ENCODE measurements at places on chromosomes 1 and 21.

GRCh38 chr1:237891266-237891665 lies 544 bp upstream of the ZP4 start:
- no peak for DNase-seq

DNA sequence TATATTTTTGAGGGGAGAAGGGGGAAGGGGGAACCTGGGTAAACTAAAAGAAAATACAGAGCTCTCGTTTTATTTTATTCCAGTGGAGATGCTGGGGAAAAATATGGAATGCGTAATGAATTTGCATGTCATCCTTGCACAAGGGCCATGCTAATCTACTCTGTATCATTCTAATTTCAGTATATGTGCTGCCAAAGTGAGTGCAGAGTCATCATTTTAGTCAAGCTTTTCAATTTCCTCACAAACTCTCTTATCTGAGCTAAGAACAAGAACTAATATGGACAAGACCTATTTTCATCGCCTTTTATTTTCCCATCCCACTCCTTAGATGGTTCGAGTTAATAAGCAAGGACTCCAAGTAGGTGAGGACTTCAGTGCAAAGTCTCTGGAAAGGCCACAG lies 13.2 kb downstream of the ADORA3 start:
- DNase-seq: no peak

- no peak for DNase-seq
Observed at GRCh38 chr1:150804671-150805070, 3.4 kb downstream of the CTSK start.

GRCh38 chr1:17433261-17433660 lies 6.2 kb downstream of the RCC2 start:
- DNase-seq: no peak

DNA sequence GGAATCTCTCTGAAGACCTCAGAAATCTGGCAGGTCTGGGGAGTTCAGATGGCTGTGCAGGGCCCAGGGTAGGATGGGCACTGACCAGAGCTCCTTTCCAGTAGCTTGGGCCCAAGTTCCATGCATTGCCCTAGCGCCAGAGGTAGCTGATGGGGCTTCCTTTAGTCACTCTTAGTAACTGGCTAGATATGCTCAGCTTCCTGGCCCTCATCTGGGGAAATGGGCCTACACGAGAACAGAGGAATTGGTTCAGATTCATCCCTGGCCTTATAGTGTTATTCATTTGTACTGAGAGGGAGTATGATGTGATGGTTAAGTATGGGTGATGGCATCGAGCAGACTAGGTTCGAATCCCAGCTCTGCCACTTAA lies 15.5 kb upstream of the PSMB2 start:
- DNase-seq: no peak

DNA sequence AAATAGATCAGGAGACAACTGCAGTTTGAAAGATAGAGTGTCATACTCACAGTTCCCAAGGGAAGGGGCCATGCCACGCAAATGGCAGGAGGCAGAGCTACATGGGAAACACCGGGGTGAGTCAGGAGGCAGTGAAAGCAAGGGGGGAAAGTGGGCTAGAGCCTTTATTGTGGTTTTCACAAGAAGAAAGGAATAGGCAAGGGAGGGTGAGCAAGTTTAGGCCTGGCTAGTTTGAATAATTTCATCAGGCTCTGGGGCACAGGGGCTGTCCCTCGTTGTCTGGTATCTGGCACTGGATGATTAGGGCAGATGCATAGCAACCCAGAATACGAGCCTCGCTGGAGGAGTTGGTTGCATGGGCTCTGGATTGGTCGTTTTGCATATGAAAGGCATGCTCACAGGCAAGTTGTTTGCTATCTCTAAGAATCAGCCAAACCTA lies 17.0 kb upstream of the ITLN2 start:
- DNase-seq: no peak

DNA sequence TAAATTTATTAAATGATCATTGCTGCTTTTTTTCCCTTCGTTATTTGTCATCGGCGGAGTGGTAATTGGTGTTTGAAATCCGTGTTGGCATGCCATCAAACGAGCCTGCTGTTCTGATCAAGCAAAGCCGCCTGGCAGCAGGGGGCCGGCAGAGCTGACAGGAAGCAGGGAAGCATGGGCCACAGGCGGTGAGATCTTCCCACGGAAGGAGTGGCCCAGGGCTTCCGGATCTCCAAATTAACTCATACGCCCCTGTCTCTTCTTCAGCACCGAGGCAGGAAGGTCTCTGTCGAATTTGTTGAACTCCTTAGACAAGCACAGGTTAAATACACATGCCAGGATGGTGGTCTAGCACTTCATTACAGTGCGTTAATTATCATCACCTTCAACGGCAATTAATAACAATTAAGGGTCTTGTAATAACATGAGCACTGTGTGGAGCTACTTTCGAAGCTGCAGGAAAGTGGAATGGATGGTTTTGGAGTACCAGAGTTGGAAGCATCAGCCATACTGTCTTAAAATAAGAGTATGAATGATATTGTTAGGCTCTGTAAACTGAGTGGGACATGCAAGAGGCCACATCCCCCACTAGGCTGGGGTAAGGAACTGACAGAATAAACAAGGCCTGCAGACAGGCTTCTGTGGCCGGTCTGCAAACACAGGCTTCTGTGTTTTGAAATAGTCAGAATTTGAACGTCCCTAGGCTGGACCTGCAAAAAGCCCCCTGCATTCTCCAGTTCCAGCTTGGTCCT lies 199.4 kb upstream of the DAB1 start:
- no peak for DNase-seq

GRCh38 chr1:183267646-183268431 lies 81.8 kb downstream of the LAMC2 start:
- DNase-seq: no peak

DNA sequence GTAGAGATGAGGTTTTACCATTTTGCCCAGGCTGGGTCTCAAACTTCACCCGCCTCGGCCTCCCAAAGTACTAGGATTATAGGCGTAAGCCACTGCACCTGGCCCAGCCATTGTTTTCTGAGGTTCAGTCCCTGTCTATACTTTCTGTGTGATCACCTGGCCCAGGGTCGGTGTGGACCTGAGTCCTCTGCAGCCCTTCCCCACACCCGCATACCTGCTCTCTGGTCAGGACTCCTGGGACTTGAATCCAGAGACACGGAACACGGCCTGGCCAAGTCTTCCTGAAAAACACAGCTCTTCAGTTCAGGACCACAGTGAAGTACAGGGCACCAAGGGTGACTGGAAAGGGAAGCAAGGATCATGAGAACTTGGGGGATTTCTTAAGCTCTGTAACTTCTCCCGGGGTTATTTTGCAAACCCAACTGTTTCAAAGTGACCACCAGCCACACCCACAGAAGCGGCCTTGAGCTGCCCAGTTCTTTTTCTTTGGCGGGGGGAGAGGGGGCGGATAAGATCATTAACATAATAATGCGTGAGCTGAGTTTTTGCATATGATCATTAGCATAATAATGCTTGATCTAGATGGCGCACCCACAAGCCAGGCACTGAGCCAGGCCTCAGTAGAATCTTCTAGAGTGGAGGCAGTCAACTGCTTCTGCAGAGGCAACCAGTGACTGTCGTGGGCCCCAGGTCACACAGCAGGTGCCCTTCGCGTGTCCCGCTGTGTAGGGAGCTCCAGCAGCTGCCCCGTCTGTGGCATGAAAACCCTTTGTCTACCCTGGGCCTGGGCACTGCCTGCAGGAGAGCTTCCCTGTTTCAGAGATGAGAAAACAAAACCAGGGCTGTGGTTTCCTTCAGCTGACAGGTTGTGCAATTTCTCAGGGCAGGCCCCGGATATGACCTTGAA lies 1.7 kb upstream of the NADK start:
- DNase-seq: no peak

DNA sequence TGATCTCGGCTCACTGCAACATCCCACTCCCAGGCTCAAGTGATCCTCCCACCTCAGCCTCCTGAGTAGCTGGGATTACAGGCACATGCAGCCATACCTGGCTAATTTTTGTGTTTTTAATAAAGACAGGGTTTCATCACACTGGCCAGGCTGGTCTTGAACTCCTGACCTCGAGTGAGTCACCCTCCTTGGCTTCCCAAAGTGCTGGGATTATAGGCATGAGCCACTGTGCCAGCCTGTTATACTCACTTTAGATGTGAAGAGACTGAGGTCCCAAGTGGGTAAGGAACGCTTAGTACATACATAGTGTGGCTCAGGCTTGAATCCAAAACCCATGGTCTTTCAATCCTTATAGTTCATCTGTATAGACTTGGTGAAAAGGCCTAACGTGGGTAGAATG lies 63.7 kb upstream of the EPS8L3 start:
- no peak for DNase-seq

DNA sequence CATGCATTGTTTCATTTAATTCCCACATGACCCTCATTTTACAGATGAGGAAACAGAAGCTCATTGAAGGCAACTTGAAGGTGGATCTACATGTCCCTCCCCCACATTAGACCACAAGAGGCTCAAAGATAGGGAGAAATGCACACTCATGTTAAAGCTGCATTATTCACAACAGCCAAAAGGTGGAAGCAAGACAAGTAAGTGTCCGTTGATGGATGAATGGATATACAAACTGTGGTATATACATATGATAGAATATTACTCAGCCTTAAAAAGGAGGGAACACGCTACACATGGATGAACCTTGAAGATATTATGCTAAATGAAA lies 149.7 kb upstream of the JUN start:
- DNase-seq: no peak

- no peak for DNase-seq
Observed at GRCh38 chr1:245397771-245398170, 243.0 kb downstream of the KIF26B start.

DNA sequence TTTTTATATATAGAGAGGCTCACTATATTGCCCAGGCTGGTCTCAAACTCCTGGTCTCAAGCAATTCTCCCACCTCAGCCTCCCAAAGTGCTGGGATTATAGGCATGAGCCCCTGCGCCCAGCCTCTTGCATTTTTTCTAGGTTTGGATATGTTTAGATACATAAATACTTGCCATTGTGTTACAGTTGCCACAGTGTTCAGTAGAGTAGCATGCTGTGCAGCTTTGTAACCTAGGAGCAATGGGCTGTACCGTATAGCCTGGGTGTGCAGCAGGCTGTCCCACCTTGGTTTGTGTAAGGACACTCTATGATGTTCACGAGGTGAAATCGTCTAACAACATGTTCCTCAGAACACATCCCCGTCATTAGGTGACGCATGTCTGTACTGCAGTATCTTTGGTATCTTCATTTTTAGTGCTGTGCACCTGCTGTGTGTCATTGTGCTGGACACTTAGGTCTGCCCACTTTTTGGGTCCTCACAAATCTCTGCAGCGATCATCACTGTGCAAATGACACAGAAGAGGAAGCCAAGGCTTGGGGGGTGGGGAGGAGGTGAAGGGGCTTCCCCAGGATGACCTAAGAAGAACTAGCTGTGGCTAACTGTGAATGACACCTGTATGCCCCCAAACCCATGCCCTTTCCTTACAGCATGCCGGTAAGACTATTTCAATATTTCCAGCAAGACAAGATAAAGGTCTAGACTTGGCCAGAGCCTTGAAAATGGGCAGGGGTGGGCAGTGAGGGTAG lies 44.5 kb downstream of the SDC3 start:
- no peak for DNase-seq

DNA sequence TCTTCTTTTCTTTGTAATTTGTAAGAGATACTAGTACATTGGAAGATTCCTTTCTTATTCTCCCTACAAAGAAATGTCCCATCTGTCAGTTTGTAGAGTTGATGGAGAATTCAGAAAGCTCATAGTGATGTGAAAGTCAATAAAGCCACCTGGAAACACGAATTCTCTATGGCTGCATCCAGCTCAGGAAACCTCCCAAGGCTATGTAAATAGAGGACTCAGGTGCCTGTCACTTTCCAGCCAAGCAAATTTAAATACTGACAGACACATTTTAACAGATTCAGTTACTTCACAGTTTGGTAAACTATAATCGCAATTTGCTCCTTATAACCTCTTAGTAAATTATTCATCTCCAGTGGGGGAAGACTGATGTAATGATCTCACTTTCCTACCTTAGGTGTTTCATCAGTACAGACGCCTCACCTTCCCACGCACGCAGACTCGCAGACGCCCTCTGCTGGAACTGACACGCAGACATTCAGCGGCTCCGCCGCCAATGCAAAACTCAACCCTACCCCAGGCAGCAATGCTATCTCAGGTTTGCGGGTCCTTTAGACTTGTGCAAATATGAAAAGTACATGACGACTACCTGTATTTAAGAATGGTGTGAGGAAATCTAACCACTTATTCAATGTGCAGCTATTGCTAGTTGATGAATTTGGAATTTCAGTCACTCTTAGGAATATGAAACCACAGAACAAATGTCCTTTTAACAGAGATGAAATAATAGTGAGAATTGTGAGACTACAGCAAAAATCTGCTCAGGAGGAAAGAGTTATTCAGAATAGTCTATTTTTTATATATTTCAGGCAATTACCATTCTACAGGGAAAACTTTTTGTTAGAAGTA lies 60.6 kb downstream of the PTPRC start:
- peak; percentile 37 for DNase-seq

- no peak for DNase-seq
Observed at GRCh38 chr1:43560286-43560685, 29.6 kb downstream of the PTPRF start.

GRCh38 chr1:159985473-159985872 lies 31.4 kb upstream of the SLAMF9 start:
- no peak for DNase-seq

DNA sequence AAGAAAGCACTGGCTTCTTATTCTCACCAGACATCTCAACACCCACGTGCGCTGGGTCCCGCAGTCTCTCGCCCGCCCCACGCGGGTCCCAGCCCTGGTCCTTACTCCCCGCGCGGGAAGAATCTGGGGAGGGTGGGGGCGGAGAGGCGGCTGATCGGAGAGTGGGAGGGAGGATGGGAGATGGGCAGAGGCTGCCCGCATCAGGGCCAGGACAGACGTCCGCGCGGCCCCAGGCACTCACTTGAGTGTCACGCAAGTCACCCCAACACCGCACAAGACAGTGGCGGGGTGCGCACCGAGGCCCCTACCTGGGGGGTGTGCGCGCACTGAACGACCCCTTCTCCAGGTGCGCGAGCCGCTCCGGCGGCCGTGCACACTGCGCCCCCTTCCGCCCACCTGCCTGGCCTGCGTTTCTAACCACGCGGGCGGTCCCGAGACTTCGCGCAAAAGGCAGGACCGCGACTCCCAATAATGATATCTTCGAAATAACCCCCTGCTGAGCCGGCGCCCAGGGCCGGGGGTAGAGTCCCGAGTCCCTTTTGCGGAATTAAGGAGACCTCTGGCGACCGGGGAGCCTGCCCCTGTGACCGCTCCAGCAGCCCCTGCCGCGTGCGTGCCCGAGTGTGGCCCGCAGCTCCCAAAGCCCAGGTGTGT lies 6.0 kb upstream of the SIM2 start:
- DNase-seq: no peak

- DNase-seq: no peak
Observed at GRCh38 chr21:40356644-40357043, 489.4 kb downstream of the PCP4 start.

GRCh38 chr1:19073311-19074186 lies 117.1 kb upstream of the IFFO2 start:
- peak; percentile 89 for DNase-seq

DNA sequence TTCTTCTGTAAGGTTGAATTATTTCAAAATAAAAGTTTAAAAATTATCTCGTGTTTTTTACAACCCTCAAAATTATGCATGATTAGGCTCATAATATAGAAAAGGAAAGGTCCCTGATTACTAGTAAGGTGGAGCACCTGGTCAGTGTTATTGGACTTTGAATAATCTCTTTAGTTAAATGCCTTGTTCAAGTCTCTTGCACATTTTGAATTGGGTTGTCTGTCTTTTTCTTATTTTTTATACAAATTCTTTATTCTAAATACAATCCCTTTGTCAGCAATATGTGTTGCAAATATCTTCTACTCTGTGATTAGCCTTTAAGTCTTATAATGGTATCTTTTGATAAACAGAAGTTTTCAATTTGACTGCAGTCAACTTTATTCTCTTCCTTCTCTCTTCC lies 100.7 kb upstream of the TNFSF4 start:
- DNase-seq: no peak

- no peak for DNase-seq
Observed at GRCh38 chr1:18776777-18777176, 82.7 kb downstream of the TAS1R2 start.

Data from prostate gland (tissue), 2 donors.